ENCODE measurements at places on chromosomes 16 and 17.

- no peak for DNase-seq
Observed at GRCh38 chr16:71354156-71354555, 4.4 kb upstream of the CALB2 start.

DNA sequence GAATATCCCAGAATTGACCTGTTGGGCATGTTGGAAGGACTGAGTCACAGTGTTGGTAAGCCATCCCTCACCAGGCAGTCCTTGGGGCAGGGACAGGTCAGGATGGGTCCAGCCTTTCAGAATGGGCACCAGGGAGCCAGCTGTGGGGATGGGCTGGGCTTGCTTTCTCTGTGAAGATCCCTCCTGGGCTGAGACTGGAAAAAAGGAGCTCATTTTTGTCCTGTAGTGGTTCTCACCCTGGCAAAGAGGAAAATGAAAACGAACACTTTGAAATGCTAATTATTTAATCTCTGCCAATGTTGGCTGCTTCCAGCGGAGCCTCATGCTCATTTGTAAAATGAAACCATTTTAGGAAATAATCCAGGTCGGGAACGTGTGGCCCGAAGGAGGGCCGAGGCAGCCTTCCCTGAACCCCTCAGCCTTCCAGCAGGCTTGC lies 237.5 kb upstream of the SALL1 start:
- no peak for DNase-seq

- no peak for DNase-seq
Observed at GRCh38 chr17:44375196-44376017, 11.8 kb upstream of the FAM171A2 start.

- no peak for DNase-seq
Observed at GRCh38 chr17:48840441-48840840, 9.6 kb downstream of the CALCOCO2 start.

DNA sequence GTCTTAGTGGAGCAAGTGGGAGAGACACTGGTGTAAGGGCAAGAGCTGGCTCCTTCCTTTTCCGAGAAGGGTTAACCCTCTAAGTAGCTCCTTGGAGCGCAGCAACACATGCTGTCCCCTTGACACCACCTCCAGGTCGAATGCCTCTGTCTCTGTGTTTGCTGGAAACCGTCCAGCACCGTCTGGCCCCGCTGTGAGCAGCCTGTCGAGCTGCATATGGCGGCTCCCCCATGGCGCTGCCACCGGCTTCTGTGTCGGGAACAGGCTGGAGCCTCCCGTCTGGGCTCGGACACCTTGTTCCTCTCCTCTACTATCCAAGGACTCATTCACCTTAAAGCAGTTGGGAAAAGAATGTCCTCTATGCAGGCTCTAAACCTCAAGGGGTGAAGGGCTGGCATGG lies 28.9 kb upstream of the WSCD1 start:
- DNase-seq, result no peak

DNA sequence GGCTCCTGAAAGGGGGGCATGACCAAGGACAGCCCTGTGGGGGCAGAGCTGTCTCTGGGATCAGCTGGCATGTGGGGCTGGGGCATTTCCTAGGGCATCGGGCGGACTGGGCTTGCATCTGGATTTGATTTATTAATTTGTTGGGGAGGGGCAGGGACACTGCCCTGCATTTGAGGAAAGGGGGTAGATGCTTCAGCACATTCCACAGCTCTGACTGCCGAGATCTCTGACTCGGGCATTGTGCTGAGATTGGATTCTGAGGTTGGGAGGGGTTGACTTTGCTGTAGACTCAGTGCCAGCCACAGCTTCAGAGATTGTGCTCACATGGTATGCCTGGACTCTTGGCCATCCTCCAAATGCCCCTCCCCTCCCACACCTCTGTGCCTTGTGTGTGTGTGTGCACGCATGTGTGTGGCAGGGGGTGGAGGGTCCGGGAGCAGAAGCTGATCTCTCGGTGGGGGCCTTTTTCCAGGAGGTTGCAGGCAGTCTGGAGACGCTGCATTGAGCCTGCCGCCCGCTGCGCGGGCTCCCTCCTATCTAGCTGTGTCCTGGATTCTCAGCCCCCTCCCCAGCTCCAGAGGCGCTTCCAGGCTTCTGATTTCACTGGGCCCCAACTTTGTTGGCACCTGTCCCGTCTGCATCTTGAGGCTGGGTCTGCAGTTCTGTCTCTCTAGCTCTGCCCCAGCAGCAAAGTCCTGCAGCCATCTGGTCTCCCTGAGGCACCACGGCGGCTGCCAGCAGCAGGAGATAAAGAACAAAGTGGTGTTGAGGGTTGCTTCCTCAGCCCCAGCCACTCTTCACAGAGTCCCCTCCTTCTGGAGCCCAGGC lies 14.9 kb downstream of the IGFBP4 start:
- no peak for DNase-seq

DNA sequence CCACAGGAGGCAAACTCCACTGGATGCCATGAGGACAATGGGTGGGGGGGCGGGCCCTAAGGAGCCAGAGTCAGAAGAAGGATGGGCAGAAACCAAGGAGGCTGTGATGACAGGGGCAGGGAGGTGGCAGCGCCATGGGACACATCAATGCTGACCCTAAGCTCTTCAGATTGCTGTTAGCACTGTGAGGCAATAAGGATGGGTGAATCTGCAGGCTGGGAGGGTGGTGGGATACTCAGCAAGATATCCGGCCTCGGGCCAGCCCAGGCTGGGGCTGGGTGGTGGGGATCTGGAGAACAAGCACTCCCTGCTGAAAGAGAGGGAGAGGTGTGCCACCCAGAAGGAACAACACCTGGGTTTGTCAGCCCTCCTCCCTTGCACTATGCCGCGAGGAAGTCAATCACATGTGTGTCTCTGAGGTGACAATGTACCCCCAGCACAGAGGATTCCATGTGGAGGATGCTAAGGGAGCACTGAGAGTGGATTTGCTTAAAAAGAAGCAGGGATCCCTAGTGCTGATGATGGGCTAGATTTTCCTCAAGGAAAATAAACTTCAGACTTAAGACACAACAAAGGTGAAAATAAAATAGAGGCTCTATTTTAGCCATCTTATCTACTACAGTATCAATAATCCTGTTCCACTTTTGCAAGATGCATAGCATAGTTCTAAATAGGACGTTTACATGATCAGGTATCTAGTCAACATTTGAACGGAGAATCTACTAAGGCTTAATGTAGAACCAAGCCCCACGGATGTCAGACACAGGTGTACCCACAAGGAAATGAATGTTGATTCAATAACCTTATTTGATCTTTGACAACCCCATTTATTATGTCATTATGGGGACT lies 22.6 kb downstream of the SMPD3 start:
- DNase-seq, result no peak

GRCh38 chr17:16214190-16215001 lies 938 bp downstream of the NCOR1 start:
- DNase-seq, result no peak

DNA sequence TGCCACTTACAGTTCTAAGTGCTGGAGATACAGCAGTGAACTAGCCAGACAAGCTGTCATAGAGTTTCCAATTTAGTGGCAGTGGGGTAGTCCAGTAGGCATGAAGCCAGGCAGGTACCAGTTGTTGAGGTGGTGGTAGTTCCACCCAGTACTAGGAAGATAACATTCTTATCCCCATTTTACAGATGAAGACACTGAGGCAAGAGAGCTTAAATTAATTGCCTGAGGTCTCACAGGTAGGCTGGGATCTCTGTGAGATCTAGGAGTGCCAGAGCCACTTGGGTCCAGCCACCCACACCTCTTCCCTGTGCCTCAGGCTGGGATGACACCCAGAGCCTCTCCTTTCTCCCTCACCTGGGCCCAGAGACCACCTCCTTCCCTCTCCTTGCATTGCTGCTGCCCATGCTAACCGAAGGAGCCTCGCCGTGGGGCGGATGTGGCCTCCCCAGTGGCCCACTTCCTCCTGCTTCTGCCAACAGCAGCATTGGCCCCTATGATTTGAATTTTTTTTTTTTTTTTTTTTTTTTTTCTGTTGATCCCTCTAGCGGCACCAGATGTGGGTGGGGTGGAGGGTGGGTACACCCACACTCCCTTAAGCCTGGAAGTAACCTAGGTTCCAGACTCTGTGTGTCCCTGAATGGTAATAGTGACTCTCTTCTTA lies 114.0 kb downstream of the PRKCB start:
- no peak for DNase-seq

- no peak for DNase-seq
Observed at GRCh38 chr17:3197219-3197618, at the start of gene OR1A2. Gene OR1A2 (plus strand): TSS chr17:3197519. CDS start chr17:3197519, 0 bp downstream.

DNA sequence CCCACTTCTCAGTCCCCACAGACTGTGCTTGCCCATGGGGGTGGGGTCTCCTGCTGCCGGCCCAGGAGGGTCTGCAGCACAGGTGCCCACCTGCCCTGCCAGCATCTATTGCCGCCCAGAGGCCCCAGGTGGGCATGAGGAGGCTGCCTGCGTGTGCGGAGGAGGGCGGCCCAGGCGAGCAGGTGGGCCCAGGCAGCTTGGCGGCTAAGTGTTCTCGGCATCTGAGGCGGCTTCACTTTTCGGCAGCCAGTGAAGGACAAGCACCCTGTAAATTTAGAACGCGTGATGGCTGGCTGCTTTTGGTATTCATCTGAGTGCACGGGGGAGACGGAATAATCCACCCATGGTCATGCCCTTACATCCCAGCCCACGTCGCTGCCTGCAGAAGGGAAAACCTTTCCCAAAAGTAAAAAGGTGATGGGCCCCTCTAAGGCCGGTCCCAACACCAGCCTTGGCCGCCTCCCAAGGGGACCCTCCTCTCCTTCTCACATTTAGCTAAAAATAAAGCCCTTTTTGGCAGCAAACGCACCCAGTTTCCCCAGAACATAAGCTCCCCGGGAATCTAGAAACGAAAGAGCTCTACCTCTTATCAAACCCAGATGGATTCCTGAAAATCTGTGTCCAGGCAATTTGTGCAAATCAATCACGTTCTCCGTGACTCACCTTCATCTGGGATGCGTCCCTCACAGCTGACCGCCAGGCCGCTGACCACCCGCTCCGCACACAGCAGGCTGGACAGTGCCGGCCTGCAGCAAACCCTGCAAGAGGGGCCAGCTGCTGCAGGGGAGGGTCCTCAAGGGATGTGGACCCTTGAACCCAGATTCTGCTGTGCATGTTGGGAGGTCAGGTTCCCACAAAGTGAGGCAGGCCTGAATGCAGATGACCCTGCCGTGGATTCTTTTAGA lies 79.4 kb downstream of the RBFOX3 start:
- DNase-seq, result no peak

All from DMS79 (cell line).